Esophagus mucosa (tissue), 1 donor: ENCODE measurements at places on chromosomes 12 and 14.

GRCh38 chr12:102548543-102548942, 68.2 kb upstream of the IGF1 start:
- ATAC-seq = no peak

DNA sequence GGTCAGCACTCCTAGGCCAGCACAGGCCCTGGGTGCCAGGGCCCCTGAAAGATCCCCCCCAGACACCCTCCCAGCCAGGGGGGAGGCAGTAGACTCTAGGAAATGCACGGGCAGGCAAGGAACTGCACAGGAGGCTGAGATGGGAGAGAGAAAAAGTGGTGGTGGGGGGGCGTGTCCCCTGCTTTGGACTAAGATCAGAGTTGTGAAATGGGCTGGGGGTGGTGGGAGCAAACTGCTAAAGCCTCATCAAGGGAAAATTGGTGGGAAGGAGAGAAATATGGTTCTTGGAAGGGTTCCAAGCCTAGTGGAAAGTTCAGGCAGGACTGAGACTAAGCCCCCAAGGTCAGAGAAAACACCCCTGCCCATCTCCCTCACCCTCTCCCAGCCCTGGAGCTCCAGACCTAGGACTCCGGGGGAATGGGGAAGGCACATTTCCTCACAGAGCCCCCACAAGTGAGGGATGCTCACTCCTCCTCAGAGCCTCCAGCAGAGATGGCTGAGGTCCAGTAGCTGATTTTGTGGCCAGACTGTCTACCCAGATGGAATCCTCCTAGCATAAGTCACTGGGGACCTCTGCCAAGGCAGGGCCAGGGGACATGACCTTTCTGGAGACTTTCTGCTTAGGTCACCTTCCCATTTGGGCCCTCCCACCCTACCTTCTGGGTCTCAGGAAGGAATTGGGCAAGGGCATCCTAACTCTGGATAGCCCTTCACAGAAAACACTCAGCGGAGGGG, 29.8 kb downstream of the FIGNL2 start:
- no peak for ATAC-seq

- peak; percentile 41 for ATAC-seq
Measured at GRCh38 chr14:76720382-76720813, 40.9 kb upstream of the VASH1 start.

- ATAC-seq = no peak
Measured at GRCh38 chr14:32197919-32198318, 3.9 kb upstream of the RNU6-7 start.

DNA sequence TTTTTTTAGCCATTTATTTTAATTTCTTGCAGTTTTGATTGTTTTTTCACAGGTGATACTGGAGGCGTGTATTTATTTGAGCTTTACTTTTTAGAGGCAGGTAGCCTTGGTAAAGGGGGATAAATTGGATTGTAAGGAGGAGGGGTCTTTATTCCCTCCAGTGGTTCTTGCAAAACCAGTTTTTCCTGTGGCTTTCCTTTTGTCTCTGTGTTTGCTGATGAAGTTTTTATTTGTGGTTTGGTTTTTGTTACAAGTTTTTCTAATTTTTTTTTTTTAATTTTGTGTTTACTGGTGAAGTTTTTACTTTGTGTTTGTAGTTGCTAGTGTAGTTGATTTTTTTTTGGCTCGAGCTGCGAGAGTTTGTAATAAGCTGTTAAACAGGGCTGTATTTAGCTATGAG, 278.5 kb downstream of the PRKD1 start:
- no peak for ATAC-seq

GRCh38 chr14:68223631-68224030, 404.1 kb downstream of the RAD51B start:
- ATAC-seq = no peak

DNA sequence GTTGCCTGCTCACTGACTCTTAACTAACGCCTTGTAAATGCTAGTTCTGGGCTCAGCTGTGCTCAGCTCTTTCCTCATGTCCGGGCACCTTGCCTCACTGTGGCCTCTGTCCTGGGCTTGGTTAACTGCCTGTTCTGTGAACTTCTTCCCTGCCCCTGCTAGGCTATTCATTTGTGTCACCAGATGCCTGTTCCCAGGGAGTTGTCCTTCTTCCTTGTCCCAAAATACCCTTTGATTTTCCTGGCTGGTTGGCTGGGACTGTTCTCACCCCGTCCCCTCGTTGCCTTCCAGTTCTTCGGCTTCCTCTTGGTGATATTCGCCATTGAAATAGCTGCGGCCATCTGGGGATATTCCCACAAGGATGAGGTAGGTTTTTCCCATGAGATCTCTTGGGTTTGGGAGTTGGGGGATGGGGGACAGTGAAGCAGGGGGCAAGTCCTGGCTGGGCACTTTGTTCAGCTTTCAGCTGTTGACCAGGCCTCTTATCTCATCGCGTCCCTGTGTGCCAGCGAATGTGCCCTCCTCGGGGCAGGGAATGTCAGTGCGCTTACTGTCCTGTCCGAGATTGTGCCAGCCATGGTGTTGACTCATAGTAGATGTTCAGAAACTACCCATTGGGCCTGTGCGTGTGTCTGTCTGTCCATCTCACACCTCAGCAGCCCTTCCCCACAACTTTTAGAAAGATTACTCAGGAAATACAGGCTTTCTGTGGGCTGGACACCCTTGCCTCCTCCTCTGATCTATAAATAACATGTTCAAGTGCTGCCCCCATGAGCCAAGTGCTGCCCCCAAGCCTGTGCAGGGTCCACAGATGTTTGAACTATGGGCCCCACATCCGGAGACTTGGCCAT, 33.1 kb downstream of the CD9 start:
- no peak for ATAC-seq

GRCh38 chr12:18383203-18383602, 121.9 kb downstream of the PIK3C2G start:
- no peak for ATAC-seq

DNA sequence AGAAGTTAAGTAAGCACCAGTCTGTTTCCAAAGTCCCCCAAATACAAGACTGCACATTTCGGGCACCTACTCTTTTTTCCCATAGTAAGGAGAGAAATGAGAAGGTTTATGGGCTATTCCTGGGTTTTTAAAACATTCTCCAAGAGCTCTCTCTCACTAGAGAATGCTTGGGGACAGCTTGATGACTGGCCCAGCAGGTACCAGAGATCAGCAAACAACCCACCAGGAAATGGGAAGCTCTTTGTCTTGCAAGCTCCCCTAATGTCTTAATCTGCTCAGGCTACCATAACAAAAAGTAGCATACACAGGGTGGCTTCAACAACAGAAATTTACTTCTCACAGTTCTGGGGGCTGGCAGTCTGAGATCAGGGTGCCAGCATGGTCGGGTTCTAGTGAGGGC, 41.8 kb upstream of the CRY1 start:
- ATAC-seq = no peak

DNA sequence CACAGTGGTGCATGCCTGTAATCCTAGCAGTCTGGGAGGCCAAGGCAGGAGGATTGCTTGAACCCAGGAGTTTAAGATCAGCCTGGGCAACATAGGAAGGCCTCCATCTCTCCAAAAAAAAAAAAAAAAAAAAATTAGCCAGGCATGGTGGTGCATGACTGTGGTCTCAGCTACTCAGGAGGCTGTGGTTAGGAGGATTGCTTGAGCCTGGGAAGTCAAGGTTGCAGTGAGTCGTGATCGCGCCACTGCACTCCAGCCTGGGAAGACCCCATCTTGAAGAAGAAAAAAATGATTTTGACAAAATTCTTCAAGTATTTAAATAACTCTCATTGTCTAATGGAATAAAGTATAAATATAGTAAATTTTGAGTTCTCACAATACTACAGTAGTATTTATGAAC, 219.2 kb upstream of the SSTR1 start:
- ATAC-seq = no peak

GRCh38 chr14:89225607-89226006, 191.4 kb downstream of the FOXN3 start:
- no peak for ATAC-seq

DNA sequence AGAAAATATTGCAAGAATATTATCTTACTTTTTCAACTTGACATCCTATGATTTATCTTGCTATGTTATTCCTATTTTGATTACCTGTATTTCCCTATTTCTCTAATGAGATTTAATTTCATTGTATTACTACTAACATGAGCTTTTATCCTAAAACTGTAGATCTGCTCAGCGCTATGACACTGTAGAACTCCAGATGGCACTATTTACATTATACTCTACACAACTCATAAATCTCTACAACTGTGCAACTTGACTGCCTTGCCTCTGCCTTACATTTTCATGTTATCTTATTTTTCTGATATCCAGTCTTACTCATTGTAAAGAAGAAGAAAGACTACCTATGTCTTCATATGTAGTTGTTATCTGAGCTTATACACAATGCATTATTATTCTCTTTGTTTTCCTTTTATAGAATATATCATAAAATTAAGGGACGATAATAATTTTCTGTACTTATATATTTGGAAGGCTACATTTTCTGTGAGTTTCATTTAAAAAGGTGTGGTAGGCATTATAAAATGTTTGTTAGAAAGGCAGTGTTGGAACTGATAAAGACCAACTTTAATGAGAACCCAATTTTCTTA, 24.1 kb downstream of the NUP37 start:
- ATAC-seq = peak; percentile 70

DNA sequence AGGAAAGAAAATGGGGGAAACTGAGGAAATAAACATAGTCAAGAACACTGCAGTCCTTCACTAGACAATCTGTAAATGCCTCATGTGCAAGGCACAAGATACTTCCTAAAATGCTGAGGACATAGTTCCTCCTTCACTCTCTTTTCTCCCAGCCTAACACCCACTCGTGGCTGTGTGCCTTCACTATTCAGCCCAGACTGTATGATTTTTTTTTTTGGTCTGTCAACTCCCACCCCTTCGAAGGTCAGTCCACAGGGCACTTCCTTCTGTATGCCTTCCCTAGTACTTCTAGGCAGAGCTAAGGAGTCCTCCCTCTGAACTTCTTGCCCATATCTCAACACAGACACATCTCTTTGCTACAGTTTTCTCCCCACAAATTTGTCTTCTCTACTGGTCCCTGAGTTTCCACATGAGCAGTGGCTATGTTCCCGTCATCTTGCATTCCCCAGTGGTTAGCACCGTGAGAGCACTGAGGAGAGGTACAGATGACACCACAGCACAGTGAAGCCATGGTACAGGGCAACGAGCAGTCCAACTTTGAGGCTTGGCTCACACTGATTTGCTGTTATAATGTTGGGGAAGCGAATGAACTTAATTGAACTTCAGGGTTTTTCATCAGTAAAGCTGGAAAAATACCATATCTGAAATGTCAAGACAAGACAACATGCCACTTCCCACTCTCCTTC, 24.1 kb upstream of the SYCP3 start:
- peak; percentile 38 for ATAC-seq

DNA sequence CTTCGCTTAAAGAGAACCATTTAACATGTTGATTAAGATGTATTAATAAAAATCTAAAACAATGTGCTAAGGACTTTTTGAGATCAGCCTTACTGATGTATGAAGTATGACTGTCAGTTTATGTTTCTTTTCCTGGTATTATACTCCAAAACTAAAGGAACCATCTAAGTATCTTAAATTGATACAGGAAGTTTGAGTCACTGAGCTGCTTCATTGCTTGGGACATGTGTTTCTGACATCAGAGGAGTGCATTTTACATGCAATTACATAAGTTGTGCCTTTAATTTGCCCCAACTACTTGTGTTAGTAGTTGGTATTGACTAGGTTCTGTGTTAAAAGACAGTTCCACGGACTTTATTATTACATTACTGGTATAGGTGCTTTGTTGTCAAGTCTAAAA, 50.9 kb downstream of the PROX2 start:
- peak; percentile 20 for ATAC-seq

- peak; percentile 94 for ATAC-seq
Measured at GRCh38 chr12:95763809-95764253, 26.7 kb downstream of the NTN4 start.

- no peak for ATAC-seq
Measured at GRCh38 chr14:69882116-69882864, 3.1 kb downstream of the SMOC1 start.

- ATAC-seq = no peak
Measured at GRCh38 chr14:29805415-29806123, 122.1 kb downstream of the PRKD1 start.

DNA sequence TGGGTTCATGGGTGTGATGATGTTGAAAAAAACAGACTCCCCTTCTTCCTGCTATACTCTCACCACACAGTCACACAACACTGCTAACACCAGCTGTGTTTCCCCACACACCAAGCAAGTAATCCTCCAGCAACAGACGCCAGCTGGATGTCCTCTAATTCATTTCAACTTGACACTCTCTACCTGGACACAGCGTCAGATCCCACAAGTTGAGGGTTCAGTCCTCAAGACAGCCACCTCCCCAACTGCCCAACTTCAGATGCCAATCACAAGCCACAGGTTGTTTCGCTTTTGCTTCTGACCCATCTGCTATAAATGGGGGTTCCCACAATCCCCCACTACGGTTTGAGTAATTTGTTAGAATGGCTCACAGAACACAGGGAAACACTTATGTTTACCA, 49.3 kb downstream of the TMEM30B start:
- no peak for ATAC-seq

- ATAC-seq = no peak
Measured at GRCh38 chr14:104572668-104573067, 6.9 kb upstream of the C14orf180 start.

GRCh38 chr14:102293781-102294180, 11.2 kb downstream of the MOK start:
- no peak for ATAC-seq

GRCh38 chr12:24231298-24231697, 281.8 kb upstream of the SOX5 start:
- ATAC-seq = no peak

- ATAC-seq = no peak
Measured at GRCh38 chr12:96979532-96979931, 72.5 kb downstream of the NEDD1 start.

DNA sequence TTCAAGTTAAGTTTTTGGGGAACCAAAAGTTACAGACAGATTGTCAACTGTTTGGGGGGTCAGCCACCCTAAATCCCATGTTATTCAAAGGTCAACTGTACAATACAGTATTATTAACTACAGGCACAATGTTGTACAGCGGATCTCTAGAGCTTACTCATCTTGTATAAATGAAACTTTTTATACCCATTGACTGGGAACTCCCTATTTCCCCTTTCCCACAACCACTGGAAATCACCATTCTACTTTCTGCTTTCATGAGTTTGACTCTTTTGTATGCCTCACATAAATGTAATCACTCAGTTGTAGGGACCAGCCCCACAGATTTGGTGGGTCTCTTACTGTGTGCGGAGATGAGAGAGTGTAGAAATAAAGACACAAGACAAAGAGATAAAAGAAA, 57.8 kb downstream of the SLCO1B3 start:
- ATAC-seq = no peak

- ATAC-seq = peak; percentile 73
Measured at GRCh38 chr12:509500-509899, 49.8 kb downstream of the B4GALNT3 start.
